NCI-H526 (cell line): ENCODE measurements at places on chromosomes 6 and 20.

GRCh38 chr20:18188434-18188833 lies 50.8 kb downstream of the KAT14 start:
- DNase-seq = no peak

GRCh38 chr6:162442687-162443086 lies 284.9 kb downstream of the PRKN start:
- DNase-seq = peak; percentile 77

GRCh38 chr6:153595903-153596302 lies 443.1 kb upstream of the OPRM1 start:
- no peak for DNase-seq

DNA sequence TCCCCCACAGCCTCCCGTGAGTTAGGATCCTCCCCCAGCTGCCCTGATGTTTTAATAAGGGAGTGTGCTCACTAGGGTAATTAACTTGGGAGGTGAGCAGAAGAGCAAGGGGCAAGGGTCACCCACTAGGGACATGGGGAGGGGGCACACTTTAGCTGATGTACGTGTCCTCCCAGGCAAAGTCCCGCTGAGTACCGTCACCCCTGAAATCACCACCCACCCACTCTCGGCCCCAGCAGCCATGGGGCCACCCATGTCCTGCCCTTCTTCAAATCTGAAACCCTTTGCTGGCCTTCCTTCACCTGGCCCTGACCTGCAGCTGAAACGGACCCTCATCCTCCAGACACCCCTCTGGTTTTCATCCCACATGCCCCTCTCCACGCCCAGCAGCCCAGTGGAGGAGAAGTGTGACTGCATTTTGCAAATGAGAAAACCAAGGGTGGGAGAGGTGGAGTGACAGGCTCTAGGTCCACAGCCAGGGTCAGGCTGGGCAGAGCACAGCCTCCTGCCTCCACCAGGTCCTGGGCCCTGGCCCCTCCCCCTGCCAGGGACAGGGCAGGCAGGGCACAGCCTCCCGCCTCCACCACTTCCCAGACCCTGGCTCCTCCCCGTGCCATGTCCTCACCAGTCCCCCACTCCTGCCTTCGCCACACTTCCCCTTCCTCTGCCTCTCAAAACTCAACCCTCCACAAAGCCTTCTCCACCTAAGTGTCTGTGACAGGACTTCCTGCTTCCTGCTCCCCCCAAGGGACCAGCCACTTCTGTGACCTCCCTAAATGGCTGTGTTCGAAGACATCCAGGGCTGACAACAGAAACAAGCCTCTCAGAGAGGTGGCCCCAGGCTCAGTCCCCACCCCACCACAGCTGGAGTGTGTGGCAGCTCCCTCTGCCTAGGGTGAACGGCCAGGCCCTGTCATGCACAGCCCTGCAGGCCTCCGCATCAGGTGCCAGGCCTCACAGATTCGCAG lies 15.1 kb downstream of the ACSS1 start:
- no peak for DNase-seq

DNA sequence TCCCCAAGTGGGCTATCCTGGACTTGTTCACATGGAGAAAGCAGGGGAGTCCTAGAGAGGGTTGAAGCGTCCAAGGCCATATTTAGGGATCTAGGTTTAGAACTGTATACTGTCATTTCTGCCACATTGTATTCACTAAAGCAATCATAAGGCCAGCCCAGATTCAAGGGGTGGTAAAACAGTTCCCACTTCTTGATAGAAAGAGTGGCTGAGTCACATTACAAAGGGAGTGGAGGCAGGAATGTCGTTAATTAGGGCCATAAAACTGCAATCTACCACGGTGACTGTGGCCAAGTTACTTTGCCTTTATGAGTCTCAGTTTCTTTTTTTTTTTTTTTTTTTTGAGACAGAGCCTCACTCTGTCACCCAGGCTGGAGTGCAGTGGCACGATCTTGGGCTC lies 7.4 kb upstream of the UBR2 start:
- DNase-seq = no peak

GRCh38 chr20:43755390-43755789 lies 28.6 kb upstream of the GTSF1L start:
- DNase-seq = no peak

GRCh38 chr6:8325743-8326142 lies 109.6 kb downstream of the SLC35B3 start:
- no peak for DNase-seq

- DNase-seq = no peak
Measured at GRCh38 chr20:24442909-24443308, 26.5 kb upstream of the SYNDIG1 start.

DNA sequence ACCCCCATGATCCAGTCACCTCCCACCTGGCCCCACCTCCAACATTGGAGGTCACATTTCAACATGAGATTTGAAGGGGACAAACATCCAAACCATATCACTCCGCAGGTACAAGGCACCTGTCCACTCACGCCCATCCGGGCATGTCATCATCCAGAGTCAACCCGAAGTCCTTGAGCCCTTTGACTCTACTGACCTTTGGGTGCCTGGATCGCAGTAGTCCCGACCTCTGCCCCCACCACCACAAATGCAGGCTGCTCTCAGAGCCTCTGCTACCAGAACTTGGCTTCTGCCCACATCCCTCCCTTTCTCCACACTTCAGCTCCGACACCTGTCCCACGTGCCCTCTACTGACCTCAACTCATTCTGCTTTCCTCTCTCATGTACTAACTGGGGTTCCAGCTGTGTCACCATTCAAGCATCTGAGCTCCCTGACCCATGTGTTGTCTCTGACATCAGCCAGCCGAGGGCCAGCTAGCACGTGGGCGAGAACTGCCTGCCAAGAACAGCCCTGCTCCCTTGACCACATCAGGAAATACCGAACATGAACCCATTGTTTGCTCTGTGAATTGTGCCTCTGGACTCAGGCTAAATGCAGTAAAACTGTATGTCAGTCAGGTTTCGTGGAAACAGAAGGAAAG lies 498.3 kb upstream of the SULF2 start:
- peak; percentile 18 for DNase-seq

GRCh38 chr6:112478036-112478435 lies 130.9 kb downstream of the RFPL4B start:
- DNase-seq = no peak

DNA sequence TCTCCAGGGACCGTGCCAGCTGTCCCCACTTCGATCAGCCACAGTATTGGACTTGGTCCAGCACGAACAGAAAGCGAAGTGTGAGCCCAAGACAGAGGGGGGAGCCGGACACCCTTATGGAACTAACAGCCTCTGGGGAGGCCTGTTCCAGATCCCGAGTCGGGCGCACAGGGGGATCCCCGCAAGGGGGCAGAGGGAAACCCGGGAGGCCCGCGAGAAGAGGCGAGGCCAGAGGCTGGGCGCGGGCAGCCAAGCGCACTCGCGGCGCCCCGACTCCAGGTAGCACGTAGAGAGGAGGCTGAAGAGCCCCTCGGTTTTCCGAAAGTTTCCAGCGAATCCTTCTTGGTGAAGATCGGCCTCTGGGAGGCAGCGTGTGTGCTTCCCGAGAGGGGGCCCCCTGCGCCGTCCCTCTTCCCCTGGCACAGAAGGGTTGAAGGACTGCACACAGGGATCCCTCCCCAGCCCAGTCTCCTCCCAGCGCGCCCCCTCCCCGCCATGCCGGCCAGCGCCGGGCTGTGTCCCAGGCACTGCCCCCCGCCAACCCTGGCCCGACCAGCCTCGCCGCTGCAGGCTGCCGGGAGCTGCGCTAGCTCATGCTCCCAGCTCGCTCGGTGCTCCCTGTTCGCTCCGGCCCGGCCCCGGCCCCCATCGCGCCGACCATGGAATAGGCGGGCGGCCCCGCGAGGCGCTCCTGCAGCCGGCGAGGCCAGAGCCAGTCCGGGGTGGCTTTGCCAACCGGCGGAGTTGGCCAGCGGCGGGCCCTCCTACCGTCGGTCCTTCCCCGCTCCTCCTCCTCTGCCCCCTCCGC lies 577 bp upstream of the SLC24A3 start:
- no peak for DNase-seq

- DNase-seq = no peak
Measured at GRCh38 chr20:41242807-41243206, 74.7 kb downstream of the ZHX3 start.

DNA sequence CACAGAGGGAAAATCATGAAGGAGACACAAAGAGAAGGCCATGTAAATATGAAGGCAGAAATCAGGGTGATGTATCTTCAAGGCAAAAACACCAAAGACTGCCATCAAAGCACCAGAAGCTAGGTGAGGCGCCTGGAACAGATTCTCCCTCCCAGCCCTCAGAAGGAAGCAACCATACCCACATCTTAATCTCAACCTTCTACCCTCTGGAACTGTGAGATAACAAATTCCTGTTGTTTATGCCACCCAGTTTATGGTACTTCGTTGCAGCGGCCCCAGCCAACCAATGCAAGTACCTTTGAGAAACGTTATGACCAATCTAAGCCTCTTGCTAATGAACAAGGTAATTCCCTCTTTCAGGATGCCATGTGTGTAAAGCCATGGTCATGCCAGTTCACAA lies 66.2 kb upstream of the STXBP5 start:
- DNase-seq = no peak

DNA sequence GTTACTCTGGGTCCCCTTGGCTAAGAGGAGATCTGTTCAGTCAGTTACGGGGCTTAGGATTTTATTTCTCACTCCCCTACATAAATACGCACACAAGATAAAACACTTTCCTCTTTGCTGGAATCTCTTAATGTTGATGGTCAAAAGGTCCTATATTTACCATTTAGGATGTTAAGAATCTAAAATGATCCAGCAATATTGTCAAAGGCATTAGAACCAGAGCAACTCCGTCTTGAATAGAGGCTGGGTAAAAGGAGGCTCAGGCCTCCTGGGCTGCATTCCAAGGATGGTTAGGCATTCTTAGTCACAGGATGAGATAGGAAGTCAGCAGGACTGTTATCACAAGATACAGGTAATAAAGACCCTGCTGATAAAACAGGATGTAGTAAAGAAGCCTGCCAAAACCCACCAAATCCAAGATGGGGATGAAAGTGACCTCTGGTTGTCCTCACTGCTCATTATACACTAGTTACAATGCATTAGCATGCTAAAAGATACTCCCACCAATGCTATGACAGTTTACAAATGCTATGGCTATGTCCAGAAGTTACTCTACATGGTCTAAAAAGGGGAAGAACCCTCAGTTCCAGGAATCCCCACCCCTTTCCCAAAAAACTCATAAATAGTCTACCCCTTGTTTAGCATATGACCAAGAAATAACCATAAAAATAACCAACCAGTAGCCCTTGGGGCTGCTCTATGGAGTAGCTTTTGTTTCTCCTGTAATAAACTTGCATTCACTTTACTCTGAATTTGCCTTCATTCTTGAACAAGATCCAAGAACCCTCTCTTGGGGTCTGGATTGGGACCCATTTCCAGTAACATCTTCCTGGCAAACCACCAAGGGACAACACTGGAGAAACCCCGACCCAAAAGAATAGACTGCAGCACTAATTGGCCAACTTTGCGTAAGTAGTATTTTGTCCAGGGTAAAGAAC lies 107.5 kb downstream of the DTNBP1 start:
- DNase-seq = no peak

- no peak for DNase-seq
Measured at GRCh38 chr6:129661536-129662405, 48.2 kb downstream of the ARHGAP18 start.

GRCh38 chr6:125101128-125101527 lies 52.4 kb upstream of the TPD52L1 start:
- no peak for DNase-seq

GRCh38 chr6:147099974-147100373 lies 104.2 kb upstream of the STXBP5 start:
- no peak for DNase-seq

DNA sequence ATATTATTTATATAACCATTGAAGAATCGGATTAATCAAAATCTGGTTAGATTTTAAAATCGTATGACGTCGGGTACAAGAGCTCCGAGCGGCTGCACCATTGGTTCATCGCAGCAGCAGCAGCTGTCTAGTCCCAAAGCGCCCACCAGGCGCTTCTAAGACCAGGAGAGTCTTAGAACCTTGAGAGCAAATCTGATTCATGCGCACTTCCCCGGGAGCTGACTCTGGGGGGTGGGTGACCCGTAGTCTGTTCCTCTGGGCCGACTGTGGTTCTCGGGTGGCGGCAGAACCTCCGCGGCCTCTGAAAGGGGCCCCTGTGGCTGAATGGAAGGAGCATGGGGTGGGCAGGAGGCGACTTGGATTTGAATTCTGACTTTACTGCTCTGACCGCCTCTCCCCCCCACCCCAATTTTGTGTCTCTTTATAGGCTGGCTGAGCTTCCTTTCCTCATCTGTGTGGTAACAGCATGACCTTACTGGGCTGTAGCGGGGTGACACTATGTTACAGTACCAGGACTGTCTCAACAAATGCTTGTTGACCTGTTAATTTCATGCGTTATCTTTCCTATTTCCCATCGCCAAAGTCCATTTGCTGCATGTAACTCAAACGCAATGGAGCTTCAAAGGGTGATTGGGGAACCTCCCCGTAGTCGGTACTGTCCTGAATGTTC lies 119.7 kb downstream of the RTN4IP1 start:
- DNase-seq = no peak

- no peak for DNase-seq
Measured at GRCh38 chr20:31842471-31843157, 2.8 kb downstream of the FOXS1 start.

- DNase-seq = no peak
Measured at GRCh38 chr6:112298021-112298745, 43.8 kb upstream of the LAMA4 start.

DNA sequence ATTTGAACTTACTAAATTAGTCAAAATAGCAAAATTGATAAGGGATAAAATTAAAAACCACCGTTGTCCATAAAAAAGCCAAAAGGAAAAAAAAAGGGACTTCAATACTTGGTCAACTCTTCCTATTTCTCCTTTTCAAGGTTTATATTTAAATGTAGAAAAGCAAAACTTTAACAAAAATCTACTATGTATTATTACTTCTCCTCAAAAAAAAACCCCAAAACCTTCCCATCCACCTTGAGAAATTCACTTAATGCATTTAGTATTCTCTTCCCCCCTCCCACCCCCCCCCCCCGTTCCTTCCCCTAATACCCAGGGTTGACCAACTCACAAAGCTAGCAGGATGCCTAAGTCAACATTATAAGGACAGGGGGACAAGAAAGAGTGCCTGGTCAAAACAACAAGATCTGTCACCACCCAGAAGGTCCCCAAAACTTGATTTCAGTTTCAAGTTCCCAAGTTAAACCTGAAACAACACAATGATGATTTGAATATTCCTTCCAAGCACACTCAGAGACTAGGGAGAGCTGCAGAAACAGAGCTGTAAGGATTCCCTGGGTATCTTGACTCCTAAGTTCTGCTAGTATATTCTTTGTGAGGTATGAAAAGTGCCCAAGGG lies 14.6 kb downstream of the GMDS start:
- no peak for DNase-seq
